ENCODE measurements at places on chromosomes 3 and 15.

GRCh38 chr15:79896131-79896633 is 632 bp downstream of the MTHFS start:
- DNase-seq, result no peak

DNA sequence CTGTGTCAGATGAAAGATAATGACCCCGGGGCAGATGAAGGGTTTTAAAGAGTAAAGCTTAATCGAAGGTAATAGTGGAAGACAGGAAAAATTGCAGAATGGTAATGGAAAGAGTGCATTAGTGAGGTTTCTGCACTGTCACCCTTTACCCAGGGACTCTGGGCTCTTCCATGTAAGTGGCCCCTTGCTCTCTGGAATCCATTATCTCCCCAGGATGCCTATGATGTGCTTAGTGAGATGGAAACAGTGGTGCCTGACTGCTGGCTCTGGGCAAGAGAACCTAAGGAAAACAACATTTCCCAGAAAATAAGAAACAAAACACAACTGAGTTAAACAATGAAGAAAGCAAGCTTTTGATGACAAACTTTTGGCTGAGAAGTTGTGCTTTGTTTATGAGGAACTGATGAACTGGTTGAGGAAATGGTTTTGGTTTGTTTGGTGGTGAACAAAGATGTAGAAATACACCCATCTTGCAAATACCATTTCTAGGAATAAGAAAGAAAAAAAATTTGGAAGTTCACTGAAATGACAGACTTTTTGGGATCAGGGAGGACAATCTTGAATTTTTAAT is 119.9 kb upstream of the RASGRP1 start:
- no peak for DNase-seq

DNA sequence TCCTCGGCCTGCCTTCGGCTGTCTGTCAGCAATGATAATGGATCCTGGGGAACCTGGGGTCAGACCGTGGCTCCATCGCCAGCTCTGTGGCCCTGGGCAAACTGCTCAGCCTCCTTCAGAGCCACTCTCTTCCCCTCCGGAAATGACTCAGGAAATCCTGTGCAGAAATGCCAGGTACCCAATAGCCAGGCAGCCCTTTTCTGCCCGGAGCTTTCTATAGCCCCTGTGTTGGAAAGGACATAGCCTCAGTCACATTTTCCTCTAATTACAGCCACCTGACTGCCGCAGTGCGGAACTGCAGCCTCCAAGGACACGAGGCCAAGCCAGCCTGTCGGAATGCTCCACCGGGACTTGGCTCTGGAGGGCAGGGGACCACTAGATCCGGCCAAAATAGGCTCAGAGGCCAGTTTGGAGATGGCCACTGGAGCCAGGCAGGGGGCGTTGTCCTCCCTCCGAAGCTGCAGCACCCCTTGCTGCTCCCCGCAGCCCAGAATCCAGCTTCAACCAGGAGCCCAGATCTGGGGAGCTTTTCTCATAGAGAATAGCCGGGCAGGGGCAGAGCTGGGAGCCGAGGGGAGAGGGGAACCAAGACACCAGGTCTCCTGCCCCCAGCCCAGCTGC is 11.6 kb upstream of the ZXDC start:
- no peak for DNase-seq

GRCh38 chr3:75303741-75304140 is 360.4 kb upstream of the FRG2C start:
- no peak for DNase-seq

- no peak for DNase-seq
Measured at GRCh38 chr3:44984335-44984734, 8.3 kb downstream of the EXOSC7 start.

DNA sequence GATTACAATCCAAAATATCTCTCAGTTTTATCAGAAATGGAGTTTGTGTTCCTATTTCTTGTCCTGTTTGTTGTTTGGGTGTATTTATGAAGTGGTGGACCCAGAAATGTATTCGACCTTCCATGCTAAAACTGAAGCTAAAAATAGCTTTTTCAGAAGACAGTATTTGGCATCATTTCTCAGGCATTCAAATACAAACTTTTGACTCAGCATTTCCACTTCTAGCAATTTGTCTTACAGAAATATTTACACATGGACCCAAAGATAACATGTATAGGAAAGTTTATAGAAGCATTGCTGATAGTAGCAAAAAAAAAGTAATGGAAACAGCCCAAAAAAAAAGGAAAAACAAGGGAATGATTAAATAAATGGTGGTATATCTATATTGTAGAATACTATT is 156.3 kb downstream of the HCN4 start:
- DNase-seq, result no peak

- DNase-seq, result no peak
Measured at GRCh38 chr3:160829486-160830009, 73.5 kb downstream of the PPM1L start.

DNA sequence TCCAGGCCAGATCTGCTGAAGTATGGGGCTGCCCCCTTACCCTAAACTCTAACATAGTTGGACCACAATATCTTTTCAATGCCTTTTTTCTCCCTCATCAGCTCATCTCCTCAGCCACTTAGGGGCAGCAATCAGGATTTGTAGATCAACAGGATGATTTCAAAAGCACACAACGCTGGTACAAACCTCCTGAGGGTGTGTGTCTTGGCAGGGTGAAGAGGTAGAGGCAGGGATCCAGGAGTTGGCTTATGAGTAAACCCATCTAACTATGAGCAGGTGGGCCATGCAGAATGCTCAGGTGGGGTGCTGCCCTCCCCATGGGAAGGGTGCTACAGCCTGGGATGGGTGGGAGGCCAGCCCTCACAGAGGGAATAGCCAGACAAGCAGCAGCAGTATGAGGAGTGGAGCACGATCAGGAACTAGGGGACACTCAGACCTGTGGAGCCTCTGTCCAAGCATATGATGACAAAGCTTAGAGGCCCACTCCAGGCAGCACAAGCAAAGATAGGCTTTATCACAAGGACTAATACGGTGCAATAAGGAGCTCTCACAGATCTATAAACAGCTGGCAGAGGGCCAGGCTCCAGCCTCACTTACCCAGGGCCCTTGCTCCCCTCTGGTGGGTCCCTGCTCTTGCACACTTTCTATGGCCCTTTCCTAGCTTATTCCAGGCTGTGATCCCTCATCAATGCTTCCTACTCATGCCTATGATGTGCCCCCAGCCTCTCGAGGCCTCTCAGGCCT is 32.2 kb downstream of the IL20RB start:
- DNase-seq, result no peak
